ENCODE measurements at places on chromosomes 6 and 20.

- DNase-seq = no peak
Measured at GRCh38 chr6:129493354-129493902, 216.5 kb downstream of the ARHGAP18 start.

- no peak for DNase-seq
Measured at GRCh38 chr6:489001-489400, 97.4 kb downstream of the IRF4 start.

- DNase-seq = peak; percentile 91
Measured at GRCh38 chr6:149897015-149897697, 757 bp downstream of the RAET1E start.

DNA sequence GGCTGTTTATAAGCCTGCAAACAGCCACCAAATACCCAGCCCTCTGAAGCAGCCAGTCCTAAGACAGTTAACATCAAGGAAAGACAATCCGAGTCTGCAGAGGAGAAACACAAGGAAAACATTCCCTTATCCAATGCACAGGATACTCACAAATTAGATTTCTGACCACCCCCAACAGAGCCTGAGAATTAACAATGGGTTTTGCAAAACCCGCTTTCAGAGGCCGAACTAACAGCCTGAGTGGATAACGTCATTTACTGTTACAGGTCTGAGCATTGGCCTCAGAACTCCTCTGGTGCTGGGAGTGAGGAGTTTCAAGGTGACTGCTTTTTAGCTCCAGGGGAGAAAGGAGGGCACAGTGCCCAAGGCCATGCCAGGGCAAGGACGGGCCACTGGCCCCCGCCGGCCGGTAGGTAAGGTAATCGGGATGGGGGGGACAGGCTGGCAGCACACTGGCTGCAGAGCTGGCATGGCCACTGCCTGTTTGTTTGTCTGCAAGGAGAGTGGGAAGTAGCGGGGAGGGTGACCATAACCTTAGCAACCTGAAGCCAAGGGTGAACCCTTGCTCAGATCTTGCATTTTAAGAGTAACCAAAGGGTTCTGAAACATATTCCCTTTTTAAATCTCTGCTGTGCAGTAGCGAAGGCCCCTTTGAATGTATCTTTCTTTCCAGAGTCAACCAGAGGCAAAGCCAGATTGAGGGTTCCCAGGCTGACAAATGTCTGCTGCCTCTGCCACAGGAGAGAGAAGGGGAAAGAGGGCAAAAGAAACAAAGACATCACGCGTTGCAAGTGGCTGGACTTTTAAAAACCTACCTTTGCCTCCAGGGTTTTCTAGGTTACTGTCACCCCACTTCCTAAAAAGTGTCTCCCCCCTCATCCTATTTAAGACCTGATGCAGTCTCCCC is 3.9 kb downstream of the ZMYND8 start:
- no peak for DNase-seq

DNA sequence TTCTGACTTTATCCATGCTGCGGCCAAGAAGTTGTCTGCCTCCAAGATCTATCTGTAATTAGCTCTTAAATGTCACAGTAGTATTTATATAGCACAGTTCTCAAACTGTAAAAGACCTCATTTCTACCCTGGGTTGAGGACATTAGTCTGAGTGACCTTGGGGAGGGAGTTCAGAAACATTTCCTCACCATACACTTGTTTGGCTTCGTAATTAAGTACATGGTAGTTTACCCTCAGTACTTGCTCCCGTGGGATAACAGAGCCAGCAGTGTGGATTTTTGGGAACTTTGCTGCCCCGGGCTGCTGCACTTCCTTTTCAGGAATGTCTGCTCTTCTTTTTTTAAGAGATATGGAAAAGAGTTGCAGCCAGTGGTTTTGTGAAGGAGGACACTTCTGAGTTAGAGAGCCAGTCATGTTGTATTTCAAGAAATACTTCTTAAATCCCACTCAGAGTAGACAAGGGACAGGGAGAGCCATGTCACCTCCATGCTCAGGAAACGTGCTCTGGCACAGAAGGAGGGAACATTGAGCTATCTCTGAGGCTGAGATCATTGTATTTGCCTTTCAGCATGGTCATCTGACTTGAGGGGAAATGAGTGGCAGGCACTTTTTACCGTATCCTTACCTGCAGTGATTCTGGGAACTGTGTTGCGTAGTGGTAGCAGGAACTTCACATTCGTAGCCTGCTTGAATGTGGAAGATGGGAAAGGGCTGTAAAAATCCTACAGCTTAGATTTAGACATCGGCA is 33.6 kb downstream of the RPRD1B start:
- no peak for DNase-seq

GRCh38 chr6:70315079-70315751 is 12.3 kb upstream of the COL9A1 start:
- DNase-seq = no peak

GRCh38 chr6:89526563-89526869 is 93.6 kb downstream of the ANKRD6 start:
- DNase-seq = no peak

GRCh38 chr6:161476711-161477110 is 202.8 kb upstream of the AGPAT4 start:
- DNase-seq = no peak

DNA sequence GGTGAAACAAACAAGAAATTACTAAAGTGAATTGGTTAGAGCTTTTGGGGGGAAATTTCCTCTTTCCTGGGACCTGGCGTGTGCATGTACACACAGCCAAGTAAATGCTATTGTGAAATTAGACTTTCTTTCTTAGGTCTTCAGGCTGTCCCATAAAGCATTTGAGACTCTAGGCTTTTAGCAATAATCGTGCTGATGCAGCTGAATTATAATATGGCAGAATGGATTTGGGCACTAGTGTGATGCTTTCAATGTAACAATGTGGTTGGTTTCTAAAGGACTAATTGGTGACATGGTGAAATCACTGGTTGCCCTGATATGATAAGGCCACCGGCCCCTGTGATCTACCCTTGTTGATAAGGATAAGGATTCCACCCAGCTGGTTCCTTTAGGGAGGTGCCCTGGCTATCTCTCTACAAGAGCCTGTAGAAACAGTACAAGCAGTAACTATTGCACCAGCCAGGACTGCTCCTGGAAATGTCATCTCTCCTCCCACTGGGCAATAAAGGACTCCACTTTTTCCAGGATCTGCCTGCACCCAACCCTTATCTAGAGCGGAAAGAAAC is 164.1 kb downstream of the TFAP2A start:
- no peak for DNase-seq

- no peak for DNase-seq
Measured at GRCh38 chr6:101259505-101259904, 134.0 kb upstream of the GRIK2 start.

GRCh38 chr20:62303340-62304226 is 786 bp downstream of the ADRM1 start:
- no peak for DNase-seq

DNA sequence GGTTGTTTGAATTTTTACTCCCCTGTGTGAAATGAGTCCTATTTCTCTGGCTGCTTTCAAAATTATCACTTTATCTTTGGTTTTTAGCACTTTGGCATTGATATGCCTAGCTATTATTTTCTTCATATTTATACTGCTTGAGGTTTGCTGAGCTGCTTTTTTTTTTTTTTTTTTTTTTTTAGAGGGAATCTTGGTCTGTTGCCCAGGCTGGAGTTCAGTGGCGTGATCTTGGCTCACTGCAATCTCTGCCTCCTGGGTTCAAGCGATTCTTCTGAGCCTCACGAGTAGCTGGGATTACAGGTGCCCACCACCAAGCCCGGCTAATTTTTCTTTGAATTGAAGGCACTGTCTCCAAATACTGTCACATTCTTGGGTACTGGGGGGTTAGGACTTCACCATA is 40.6 kb downstream of the STXBP5 start:
- DNase-seq = no peak

DNA sequence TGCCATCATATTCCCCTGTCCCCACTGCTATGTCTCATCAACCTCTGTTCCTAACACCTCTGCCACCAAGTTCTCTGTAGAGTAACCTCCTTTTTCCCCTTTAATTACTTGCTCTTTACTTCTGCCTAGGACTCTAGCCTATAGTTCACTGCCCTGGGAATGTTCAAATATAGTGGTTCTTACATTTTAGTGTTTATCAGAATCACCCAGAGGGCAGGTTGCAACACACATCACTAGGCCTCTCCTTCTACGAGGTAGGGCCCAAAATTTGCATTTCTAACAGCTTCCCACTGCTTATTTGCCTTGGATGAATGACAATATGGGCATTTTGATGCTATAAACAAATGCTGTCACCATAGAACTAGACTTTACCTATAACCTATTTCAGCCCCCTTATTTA is 23.1 kb upstream of the C6orf141 start:
- DNase-seq = no peak

- DNase-seq = no peak
Measured at GRCh38 chr6:45323656-45324224, 4.4 kb upstream of the RUNX2 start.

GRCh38 chr6:81304466-81304865 is 448.0 kb downstream of the TENT5A start:
- DNase-seq = no peak

GRCh38 chr20:49894073-49894470 is 21.3 kb downstream of the SPATA2 start:
- no peak for DNase-seq

GRCh38 chr20:6718662-6719368 is 48.7 kb upstream of the BMP2 start:
- DNase-seq = no peak

GRCh38 chr6:16754876-16755275 is 6.4 kb downstream of the ATXN1 start:
- no peak for DNase-seq

- DNase-seq = no peak
Measured at GRCh38 chr20:50110141-50111047, 2.6 kb downstream of the UBE2V1 start.

GRCh38 chr20:1674361-1674760 is 16.8 kb upstream of the SIRPG start:
- DNase-seq = no peak

DNA sequence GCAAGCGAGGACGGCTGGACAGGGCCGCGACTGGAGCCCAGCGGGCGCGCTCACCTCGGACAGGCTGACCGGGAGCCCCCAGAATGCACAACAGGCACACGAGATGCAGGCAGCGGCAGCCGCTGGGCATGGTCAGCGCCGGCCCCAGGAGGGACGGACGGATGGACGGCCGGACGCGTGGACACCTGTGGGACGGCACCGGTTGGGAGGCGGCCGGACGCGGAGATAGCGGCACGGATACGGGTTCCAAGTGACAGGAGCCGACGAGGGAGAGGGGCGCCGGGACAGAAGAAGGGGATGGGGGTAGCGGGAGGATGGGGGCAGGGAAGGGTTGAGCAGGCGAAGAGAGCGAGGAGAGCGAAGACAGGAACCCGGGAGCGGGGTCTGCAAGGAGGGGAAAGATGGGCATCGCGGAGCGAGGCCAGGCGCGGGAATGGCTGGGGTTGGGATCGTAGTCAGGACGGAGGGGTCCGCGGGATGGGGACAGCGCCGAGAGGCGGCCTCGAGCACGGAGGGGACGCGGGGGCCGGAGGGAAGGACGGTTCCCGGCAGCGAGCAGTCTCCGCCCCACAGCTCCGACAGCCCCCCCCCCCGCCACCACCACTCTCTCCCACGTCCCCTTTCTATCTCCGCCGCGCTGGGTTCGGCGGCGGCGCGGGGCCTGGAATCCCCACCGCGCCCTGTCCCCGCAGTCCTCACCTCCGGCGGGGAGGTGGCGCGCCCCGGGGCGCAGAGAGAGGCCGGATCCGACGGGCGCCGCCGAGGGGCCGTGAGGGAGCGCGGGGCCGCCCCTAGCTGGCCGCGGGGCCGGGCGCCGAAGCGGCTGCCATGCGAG is 435 bp downstream of the DLK2 start:
- no peak for DNase-seq

- no peak for DNase-seq
Measured at GRCh38 chr6:52210227-52210626, 24.1 kb downstream of the IL17A start.

DNA sequence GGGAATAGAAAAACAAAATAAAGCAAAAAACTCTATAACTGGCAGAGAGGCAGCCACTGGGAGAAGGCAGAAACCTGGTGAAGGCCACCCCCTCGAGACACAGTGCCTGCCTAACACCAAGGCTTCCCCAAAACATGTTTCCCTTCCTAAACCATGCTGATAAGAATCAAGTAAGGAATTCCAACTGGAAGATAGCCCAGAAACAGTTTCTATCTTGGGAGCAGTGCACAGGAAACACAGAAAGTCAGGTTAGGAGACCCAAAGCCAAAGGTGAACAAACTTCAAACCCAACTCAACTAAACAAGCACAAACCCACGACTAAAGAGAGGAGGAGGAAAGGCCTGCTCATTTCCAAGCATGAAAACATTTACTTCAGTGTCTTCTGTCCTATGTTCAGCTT is 433.7 kb upstream of the RGS17 start:
- DNase-seq = no peak

DNA sequence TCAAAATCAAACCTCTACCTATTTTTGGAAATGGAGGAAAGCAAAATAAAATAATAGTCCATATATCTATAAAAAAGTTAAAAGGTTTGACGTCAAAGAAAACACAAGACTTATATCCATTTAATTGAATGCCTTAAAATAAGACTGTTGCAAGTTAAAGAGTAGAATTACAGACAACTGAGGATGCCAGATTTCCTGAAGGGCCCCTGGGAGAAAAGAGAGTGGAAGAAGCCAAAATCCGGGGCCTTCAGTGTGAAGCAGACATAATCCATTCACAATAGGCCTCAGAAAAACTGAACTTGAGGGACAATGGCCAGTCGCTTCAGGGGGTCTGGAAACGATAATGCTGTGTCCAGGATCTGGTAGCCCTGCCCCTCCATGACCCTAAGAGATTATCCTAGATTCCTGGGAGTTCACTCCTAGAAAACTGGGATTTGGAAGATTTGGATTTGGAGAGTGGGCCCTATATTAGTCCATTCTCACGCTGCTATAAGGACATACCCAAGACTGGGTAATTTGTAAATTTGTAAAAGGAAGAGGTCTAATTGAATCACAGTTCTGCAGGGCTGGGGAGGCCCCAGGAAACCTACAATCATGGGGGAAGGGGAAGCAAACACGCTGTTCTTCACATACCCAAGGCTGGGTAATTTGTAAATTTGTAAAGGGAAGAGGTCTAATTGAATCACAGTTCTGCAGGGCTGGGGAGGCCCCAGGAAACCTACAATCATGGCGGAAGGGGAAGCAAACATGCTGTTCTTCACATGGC is 94.0 kb upstream of the SLC2A12 start:
- DNase-seq = no peak

DNA sequence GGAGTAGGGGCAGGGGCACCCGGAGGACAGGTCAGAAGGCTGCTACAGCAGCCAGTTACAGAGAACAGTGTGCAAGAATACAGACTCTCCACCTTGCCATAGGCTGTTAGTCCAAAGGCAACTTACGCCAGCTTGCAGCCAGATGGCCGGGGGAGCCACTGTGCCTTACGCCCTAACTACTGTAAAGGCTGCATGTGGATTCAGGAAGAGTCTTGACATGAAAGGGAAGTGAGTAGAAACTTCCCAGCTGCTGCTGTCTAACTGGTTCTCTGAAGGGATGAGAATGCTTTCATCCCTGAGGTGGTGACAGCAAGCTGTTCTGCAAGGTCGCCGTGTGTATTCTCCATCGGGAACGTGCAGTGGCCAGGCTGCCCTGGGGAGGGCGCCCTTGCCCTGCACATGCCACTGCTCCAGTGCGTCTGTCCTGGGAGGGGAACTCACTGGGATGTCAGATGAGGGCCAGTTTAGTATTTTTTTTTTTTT is 46.1 kb downstream of the LYRM4 start:
- DNase-seq = no peak

Measured in GM04503 (cell line).